ENCODE measurements at places on chromosomes 4 and X.

DNA sequence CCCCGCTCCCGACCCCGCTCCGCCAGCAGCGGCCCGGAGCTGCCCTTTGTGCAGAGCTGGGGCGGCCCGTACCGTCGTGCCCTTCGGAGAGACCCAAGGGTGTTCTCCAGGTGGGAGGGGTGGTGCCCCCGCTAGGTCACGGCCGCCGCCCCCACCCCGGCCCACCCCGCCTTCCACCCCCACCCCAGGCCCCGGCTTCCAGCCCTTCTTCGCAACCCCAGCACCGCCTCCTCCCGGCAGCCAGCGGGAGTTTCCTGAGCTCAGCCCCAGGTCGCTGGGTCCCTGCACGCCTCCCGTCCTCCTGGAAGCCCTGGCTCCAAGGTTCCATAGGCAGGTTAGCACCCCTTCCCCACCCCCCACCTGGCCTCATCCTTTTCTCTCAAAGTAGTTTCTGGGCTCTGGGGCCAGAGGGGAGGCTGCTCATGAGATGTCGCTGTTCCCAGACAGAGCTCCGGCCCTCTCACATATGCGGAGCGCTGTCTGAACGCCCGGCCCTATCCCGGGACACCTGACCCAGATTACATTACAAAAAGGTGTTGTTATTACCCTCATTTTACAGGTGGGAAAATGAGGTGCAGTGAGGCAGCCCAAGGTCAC lies 25.2 kb upstream of the FGFR3 start:
- DNase-seq = peak; percentile 54

DNA sequence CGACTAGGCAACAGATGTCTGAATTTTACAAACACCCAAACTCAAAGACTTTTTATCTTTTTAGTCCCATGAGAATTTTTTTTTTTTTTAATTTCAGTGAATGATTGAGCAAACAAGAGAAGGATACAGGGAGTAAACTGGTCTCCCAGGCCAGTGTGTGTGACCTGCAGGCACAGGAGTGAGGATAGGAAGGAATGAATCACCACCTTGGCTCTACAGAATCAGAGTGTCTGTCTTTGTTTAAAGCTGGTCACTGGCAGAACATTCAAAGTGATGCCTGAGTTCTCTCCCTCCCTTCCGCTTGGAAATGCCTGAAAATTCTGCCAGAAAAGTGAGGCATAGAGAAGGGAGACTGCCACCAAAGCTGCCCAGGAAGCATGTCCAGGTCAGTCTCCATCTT lies 69.5 kb downstream of the PARM1 start:
- no peak for DNase-seq

DNA sequence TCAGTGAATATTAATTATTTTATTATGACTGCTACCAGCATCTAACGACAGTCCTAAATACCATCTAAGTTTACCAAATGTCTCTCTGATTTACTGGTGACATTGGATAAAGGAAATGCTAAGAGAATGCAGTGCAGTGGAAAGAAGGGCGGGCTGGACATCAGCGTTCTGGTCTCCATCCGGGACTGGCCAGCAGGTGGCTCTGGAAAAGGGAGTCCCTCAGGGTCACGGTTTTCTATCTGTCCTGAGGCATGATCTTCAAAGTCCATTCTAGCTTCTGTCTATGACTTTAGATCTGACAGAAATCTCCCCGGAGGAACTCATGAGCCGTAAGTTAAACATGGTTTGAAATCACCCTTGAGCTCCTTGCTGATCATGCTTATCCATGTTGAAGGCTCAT lies 3.3 kb downstream of the TRIM2 start:
- DNase-seq = no peak

DNA sequence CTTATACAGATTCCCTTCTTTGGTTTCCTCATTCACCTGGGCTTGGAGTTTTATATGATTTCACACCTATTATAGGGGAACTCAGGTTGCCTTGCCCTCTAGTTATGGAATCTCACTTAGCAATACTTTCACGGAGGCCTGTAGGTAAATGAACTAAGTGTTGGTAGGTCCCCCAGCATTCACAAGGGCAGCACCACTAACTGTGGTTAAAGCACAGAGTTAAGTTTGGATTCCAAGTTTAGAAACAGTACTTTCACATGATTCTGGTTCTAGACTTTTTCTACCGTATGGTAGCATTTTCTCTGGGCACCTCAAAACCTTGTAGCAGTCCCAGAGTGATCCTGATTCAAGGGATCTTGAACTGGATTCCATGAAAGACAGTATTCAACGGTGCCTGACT lies 46.4 kb downstream of the SH2D1A start:
- DNase-seq = no peak

DNA sequence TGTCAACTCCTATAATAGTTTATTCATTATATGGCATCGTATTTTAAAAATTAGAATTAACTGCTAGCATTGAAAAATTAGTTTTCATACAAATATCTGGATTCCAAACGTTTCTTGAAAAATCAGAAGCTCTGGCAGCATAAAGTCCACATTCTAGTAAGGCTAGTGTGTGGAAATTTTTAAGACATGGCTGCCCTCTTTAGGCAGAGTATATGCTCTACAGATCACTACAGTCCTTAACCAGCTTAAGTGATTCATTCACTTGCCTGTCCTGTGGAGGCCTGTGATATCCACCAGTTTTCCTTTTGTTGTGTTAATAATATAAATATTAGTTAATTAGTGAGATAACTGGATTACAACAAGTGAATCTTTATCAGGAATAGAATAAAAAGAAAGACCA lies 287.2 kb downstream of the OPHN1 start:
- no peak for DNase-seq

Data from stimulated activated CD4-positive, alpha-beta T cell treated with anti-CD3 and anti-CD28 coated beads, Interleukin-2, amount 100 ng/mL, for 24 hours (primary cell).